ENCODE measurements at places on chromosomes 12 and 14. TPM values are rescaled to one million over a fixed set of nuclear protein-coding genes. Genes with fewer than 3 reads are reported as not detected.

The POTEG gene
- polyA plus RNA-seq: not detected

The CCDC38 gene
- 0.21 TPM for polyA plus RNA-seq

The GALNT16 gene
- 1.9 TPM for polyA plus RNA-seq

The RIPK3 gene
- polyA plus RNA-seq: 3.6 TPM

The DPF3 gene
- polyA plus RNA-seq: 5.8 TPM

The SELPLG gene
- 1.7 TPM for polyA plus RNA-seq

The HOTAIR gene
- 1.2 TPM for polyA plus RNA-seq

The SUPT16H gene
- polyA plus RNA-seq: 160 TPM

The MFAP5 gene
- polyA plus RNA-seq: 1.5 TPM

The SLC35F4 gene
- polyA plus RNA-seq: 3.5 TPM

The TRHDE gene
- polyA plus RNA-seq: 28.4 TPM

The LIN7A gene
- 23.8 TPM for polyA plus RNA-seq

The PAX9 gene
- 0.37 TPM for polyA plus RNA-seq

The ANKRD33 gene
- polyA plus RNA-seq: 0.12 TPM

The KLRK1 gene
- 0.87 TPM for polyA plus RNA-seq

The KRT78 gene
- not detected for polyA plus RNA-seq

The KRT6C gene
- polyA plus RNA-seq: not detected

The MYL6 gene
- 2,441 TPM for polyA plus RNA-seq

The LTB4R2 gene
- 2.2 TPM for polyA plus RNA-seq

The SYNE3 gene
- 1.9 TPM for polyA plus RNA-seq

Measured in right renal cortex interstitium (tissue), 3 donors.